Stimulated activated CD8-positive, alpha-beta memory T cell treated with anti-CD3 and anti-CD28 coated beads, Interleukin-4, amount 100 ng/mL, for 1 hour (primary cell): ENCODE measurements at places on chromosomes 7 and 10.

- no peak for DNase-seq
Observed at GRCh38 chr10:74672430-74673165, 153.8 kb upstream of the KAT6B start.

DNA sequence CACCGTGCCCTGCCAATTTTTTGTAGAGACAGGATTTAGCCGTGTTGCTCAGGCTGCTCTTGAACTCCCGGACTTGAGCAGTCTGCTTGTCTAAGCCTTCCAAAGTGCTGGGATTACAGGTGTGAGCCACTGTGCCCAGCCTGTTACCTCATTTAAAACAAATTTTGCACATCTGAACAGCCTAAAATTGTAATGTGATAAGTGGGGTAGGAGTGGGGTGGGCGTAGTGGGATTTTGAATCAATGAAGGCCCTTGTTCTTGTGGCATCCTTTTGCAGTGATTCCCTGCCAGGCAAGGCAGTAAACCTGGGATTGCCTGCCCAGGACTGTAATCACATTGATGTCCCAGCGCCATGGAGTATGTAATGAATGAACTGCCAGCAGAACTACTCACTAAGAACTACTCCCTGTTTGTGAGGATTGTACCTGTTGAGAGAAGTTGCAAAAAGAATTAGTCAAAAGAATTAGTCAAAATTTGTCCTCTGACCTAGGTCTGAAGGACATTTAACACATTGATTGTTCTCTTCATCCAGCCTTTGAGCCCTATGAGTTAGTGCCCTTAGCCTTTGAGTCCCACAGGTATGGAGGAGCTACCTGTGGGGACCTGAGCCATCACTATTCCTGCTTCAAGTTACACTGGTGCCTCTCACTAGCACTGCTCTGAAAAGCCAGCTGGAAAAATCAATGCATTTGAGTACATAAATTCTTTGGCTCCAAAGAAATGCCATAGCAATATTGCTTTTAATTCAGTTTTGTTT, 5.3 kb downstream of the RPS24 start:
- DNase-seq: no peak

GRCh38 chr10:116608686-116609594, 11.8 kb upstream of the PNLIPRP2 start:
- DNase-seq: no peak

GRCh38 chr10:89985446-89985845, 284.1 kb downstream of the KIF20B start:
- DNase-seq: no peak

GRCh38 chr10:108990441-108990840, 932.9 kb downstream of the XPNPEP1 start:
- no peak for DNase-seq

DNA sequence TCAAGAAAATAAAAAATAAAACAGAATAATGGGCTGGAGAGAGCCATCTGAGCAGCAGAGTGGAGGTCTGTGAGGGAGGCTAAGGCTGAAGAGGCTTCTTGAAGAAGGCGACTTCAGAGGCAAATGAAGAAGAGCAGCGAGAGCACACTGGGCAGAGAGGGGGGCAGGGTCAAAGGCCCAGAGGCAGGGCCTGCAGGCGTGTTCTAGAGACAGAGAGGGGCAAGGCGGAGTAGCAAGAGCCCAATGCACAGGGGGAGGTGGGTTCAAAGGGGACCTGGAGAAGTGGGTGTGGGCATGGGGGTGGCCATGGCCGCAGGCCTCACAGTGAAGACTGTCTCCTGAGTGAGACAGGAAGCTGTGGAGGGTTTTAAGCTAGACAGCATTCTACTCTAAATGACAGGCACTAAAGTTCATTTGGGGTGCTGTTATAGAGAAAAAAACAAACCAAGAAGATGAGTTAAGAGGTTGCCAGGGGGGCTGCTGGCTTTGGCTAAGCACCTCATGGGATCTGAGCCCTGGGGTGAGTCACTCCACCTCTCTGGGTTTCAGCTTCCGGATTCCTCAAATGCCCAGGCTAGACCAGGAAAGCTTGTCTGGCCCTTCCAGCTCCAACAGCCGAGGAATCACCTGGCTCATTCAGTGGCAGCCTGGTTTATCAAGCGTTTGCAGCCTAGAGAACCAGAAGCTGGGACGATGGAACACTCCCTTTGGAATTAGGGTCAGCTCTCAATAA, 81.7 kb downstream of the DLG5 start:
- no peak for DNase-seq

- no peak for DNase-seq
Observed at GRCh38 chr7:152674860-152675758, 832 bp downstream of the XRCC2 start.

GRCh38 chr10:71138166-71138830, 74.1 kb upstream of the UNC5B start:
- DNase-seq: no peak

DNA sequence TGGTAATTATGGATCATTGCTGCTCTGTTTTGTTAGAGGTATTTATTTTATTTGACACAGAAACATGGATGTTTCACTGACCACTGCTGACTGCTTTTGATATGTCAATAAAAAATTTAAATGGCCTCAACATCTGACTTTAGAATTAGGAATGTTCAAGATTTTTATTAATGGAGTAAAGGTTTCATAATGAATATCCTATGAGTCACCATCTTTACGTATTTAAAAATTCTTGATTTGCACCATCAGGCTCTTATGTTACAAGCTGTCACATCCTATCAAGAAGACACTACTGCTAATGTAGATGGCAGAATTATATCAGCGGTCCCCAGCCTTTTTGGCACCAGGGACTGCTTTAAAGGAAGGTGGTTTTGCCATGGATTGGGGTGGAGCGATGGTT, 578.7 kb upstream of the NRP1 start:
- DNase-seq: no peak

DNA sequence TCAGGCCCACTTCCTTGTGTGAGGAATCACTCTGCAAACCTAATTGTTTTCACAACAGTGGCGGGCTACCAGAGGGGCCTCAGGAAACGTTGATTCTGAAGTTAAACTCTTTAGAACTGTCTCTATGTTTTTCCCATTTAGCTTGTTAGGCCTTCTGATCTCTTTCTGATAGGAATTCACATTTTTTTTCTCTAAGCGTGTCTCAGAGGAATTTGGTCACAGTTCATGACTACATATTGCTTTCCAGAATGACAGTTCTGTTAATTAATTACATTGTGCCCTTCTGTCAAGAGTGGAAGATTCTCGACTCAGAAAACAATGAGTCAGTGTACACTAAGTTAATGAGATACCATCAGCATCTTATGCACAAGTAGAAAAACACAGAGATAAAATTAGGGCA, 469.2 kb upstream of the C7orf33 start:
- no peak for DNase-seq

DNA sequence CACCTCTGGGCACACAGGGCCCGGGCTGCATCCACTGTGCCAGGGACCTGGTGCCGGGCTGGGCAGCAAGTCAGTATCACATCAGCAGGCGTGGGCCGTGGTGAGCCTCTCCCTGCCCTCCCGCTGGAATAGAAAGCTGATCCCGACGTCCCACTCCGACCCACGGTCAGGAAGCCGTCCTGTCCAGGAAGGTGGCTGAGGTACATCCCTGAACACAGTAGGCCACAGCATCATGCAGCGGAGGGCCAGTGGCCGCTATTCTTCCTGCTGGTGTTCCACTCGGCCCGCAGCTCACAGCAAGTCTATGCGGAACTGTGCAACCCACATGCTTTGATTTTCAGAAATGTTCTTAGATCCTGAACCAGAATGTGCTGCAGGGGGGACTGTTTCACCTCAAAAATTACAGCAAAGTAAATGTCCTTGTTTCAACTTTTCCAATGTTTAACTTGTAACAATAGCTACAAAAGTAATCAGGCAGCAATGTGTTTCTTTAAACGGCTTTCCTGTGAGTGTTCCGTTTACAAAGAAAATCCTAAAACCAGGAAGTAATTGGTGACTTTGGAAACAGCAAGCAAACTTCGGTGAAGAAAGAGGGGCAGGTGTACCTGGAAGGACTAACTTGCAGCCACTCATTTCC, 676 bp upstream of the GPR146 start:
- no peak for DNase-seq

GRCh38 chr7:108973075-108973474, 403.4 kb downstream of the DNAJB9 start:
- no peak for DNase-seq

- DNase-seq: no peak
Observed at GRCh38 chr10:71218046-71218650, 5.8 kb downstream of the UNC5B start.

DNA sequence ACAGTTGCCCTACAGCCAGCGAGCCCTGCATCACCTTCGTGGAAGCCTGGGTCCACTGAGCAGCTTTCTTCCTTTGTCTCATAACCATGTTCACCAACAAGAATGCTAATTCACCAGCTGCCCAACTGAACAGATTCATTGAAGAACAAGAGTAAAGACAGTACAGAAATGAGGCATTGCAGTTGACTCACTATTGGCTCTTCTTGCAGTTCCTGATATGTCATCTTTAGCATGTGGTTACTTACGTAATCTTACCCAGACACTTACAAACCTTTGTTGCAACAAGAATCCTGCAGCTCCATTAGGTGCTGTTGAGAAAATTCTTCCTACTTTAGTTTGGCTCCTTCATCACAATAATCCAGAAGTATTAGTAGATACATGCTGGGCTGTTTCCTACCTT, 174.0 kb upstream of the TPK1 start:
- no peak for DNase-seq

- no peak for DNase-seq
Observed at GRCh38 chr10:70147259-70147625, 742 bp upstream of the TYSND1 start.

DNA sequence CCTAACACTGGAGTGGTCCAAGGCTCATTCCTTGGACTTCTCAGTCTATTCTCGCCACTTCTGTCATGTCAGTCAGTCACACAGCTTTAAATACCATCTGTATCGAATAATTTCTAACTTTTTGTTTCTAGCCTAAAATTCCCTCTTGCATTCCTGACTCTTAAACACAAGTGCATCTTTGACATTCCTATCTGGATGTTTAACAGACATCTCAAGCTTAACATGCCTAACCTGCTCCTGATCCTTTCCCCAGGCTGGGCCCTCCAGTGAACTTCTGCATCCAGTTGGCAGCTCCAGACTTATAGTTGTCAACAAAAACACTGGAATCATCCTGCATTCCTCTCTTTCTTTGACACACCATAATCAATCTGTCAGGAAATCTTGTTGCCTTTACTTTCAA, 4.5 kb upstream of the ABCB4 start:
- DNase-seq: no peak

DNA sequence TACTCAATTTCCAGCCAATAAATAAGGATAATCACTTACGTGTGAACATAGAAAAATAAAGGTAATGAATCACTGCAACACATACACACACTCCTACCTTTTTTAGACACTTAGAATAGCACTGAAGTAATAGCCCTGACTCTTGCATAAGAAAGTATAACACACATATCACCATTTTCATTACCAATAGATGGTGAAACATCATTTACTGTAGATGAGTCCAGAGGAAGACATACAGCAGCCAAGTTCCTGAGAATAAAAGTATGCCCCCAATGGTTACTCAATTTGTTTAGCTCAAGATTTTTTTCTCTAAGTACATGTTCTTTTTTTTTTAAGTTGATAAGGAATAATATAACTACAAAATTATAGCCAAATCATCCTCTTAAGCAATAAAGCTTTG, 316.3 kb downstream of the PARD3 start:
- no peak for DNase-seq

DNA sequence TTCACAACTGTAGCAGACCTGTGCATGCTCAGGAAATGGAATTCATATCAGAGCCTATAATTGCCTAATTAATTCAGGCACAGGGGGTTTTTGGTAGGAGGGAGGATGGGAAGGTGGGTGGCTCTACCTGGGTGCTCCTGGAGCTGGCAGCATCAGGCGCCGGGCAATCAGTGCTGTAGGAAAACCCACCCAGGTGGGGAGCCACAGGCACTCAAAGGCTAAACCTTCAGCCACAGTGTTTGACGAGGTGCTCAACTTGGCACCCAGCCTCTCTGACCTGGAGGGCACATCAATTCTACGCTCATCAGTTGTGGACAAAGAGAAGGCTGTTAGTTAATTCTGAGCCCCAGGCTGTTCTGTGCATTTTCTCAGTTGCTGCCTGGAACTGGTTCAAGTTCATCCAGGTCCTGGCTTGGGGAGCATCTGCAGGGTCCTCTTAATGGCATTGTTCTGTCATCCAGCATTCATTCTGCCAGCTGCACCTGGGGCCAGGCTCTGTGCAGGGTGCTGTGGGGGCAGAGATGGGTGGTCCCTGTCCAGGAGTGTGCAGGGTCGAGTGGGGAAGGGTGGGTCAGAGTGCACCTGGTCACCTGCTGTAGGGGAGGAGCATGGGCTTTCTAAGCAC, 54.1 kb upstream of the NPTX2 start:
- DNase-seq: no peak

GRCh38 chr7:97011104-97011503, 5.8 kb downstream of the DLX6 start:
- no peak for DNase-seq

DNA sequence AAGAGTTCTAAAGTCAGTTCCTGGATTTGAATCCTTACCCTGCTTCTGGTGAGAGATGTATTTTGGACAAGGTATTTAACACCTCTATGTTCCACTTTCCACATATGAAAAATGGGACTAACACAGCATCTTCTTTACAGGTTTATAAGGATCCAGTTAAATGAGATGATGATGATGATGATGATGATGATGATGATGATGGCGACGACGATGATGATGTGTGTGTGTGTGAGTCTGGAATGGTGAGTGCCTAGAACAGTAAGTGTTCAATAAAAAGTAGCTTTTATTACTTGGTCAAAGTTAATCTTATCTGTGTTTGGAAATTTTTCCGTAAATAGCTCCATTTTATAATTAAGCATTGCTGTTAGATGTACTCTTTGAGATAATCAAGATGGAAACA, 248.3 kb upstream of the SLC26A5 start:
- DNase-seq: no peak

DNA sequence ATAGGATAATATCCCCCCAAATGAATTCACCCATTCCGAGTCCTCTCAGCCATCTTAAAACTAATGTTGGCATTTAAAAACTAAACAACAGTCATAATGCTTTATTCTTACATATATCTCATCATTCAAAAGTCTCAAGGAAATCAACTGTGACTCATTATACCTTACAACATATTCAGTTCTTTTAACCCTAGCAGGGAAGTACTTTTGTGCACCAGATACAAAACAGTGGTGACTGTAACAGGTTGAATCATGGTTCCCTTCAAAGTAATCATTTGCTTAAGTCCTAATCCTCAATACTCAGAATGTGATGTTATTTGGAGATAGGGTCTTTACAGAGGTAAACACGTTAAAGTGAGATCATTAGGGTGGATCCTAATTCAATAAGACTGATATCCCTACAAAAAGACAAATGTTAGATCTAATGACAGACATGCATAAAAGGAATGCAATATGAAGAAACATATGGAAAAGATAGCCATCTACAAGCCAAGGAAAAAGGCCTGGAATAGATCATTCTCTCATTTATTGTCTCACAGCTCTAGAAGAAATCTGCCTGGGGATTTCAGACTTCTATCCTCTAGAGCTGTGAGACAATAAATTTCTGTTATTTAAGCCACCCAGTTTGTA, 42.3 kb downstream of the RELN start:
- no peak for DNase-seq
